ENCODE measurements at places on chromosomes 2 and 18.

GRCh38 chr2:6526093-6526824 is 339.4 kb downstream of the CMPK2 start:
- DNase-seq = no peak

DNA sequence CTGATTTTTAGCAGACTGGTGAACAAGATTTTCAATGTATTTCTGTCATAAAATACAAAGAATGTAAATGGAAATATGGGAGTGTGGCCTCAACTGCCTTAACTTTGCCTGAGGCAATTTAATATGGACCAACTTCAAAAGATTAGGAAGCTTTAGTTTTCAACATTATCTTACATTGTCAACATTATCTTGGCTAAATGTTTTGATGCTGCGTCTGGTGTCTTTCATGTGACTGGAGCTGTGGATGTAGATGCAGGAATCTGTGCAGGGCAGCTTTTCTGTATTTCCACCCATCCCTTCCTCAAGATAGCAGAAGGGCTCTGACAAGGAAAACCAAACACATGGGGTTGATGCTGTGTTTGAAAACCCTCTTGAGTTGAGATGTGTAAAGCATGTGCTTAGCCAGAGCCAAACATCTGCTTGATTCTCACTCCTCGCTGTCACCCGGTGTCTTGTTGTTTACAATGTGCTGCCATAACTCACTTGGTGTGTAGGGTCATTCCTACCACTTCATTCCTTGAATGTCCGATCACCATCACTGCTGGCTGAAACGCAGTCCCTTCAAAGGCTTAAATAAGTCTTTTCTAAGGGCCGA is 33.0 kb downstream of the COPS8 start:
- DNase-seq = no peak

- no peak for DNase-seq
Observed at GRCh38 chr2:221675201-221675908, 103.3 kb upstream of the EPHA4 start.

GRCh38 chr2:71466301-71467179 is 13.2 kb downstream of the DYSF start:
- no peak for DNase-seq

DNA sequence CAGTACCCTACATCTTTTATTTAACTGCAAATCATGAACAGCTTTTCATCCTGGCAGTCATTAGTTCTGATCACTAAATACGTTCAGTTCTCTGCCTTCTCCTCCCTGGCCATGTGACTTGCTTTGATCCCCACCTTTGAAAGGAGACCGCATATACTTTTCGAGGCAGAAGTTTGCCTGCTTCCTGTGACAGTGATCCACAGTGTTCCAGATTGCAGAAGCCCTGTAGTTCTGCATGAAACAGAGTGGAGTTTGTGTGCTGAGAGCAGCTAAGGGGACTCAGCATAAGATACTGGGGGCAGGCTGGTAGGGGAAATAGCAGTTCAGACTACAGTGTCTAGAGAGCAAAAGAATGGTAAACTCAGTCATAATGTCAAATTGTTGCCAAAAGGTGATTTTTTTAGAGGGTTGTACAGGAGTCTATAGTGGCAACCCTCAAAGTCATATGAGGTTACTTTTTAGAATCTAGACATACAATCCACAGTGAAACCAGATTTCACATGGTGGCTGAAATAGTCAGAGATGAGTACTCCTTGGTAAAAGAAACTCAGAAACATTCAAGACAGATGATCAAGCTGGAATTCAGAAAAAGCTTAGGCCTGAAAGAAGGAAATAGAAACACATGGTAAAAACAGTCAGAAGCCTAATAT is 1800.4 kb upstream of the CELF4 start:
- no peak for DNase-seq

DNA sequence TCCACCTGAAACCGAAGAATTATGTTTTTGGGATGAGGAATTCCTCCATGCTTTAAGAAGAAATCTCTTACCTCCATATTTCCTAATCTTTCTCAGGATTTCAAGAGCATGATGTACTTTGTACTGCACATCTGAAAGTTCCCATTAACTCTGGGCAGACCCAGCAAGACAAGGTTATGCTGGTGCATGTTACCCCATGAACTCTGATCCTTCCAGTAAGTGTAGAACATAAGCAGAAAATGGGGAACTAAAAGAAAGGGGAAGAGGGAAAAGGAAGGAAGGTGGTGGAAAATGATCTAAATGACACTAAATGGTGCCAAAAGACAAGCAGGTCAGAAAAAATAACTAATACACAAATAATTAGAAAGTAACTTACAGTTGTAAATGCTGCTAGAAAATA is 50.7 kb downstream of the STRN start:
- no peak for DNase-seq

DNA sequence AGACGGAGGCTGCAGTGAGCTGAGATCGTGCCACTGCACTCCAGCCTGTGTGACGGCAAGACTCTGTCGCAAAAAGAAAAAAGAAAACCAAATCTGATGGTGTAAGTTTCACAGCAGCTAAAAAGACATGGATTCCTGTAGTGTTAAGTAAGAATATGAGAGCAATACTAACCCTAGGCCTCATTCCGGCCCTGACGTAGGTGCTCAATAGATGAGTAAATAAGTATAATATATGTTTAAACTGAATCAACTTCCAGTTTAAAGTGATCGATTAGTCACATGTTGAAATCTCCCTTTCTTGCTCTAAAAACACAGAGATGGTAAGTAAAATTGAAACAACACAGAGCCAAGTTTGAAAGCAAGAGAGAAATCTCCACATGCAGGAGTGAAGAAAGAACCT is 8.0 kb downstream of the ME2 start:
- no peak for DNase-seq
